CD4-positive, alpha-beta memory T cell (primary cell): ENCODE measurements at places on chromosomes 5 and 9. TPM values are rescaled to one million over a fixed set of nuclear protein-coding genes. Genes with fewer than 3 reads are reported as not detected.

BTNL8 gene
- not detected for total RNA-seq

SARDH gene
- 19.3 TPM for total RNA-seq

GRCh38 chr5:98425640-98426039 lies 347.8 kb upstream of the RGMB start:
- no peaks in the 10 kb centered on the region for H3K36me3 ChIP-seq
- no peaks in the 10 kb centered on the region for H3K4me1 ChIP-seq
- no peaks in the 10 kb centered on the region for H3K27me3 ChIP-seq
- H3K27ac ChIP-seq = no peak overlapping the region
- H3K4me3 ChIP-seq = no peak overlapping the region

GRCh38 chr9:32393911-32394310 lies 9.5 kb downstream of the ACO1 start:
- no peak overlapping the region for H3K4me3 ChIP-seq
- H3K27ac ChIP-seq = no peak overlapping the region
- no peaks in the 10 kb centered on the region for H3K4me1 ChIP-seq
- no peaks in the 10 kb centered on the region for H3K27me3 ChIP-seq
- no peak for DNase-seq

- H3K4me3 ChIP-seq = no peak overlapping the region
- DNase-seq = no peak
- H3K27ac ChIP-seq = no peak overlapping the region
- H3K27me3 ChIP-seq = no peaks in the 10 kb centered on the region
Observed at GRCh38 chr9:26562338-26562737, 330.3 kb downstream of the CAAP1 start.

GRCh38 chr5:11110128-11110527 lies 349.1 kb upstream of the DAP start:
- H3K27ac ChIP-seq = no peak overlapping the region
- no peaks in the 10 kb centered on the region for H3K4me1 ChIP-seq
- H3K4me3 ChIP-seq = no peak overlapping the region
- H3K27me3 ChIP-seq = no peaks in the 10 kb centered on the region
- DNase-seq = no peak

- H3K27ac ChIP-seq = no peak overlapping the region
- no peak for DNase-seq
- no peaks in the 10 kb centered on the region for H3K36me3 ChIP-seq
- H3K4me3 ChIP-seq = no peak overlapping the region
- H3K27me3 ChIP-seq = no peaks in the 10 kb centered on the region
Observed at GRCh38 chr9:87862536-87863268, 20.0 kb upstream of the SPATA31E1 start.

GRCh38 chr9:6838158-6838557 lies 80.4 kb downstream of the KDM4C start:
- no peak overlapping the region for H3K4me3 ChIP-seq
- H3K36me3 ChIP-seq = peaks cover 7% of the 10 kb centered on the region
- DNase-seq = no peak

DNA sequence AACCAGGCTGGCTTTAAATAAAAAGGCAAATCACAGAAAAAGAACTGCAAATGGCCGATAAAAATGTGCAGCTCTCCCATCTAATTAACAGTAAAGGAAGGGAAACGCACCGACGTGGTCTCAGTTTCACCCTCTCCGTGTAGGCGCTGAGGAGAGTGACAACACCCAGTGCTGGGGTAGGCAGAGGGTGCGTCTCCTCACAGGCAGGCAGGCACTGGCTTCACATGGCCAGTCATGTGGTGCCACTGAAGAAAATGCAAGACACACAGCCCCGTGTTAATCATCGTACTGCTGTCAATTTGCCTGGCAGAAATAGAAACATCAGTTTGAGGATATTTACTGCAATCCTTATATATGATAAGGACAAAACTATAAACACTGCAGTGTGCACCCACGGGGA lies 178.4 kb downstream of the FANCC start:
- no peak overlapping the region for H3K4me3 ChIP-seq
- H3K36me3 ChIP-seq = no peaks in the 10 kb centered on the region
- no peak overlapping the region for H3K27ac ChIP-seq
- no peaks in the 10 kb centered on the region for H3K4me1 ChIP-seq

DNA sequence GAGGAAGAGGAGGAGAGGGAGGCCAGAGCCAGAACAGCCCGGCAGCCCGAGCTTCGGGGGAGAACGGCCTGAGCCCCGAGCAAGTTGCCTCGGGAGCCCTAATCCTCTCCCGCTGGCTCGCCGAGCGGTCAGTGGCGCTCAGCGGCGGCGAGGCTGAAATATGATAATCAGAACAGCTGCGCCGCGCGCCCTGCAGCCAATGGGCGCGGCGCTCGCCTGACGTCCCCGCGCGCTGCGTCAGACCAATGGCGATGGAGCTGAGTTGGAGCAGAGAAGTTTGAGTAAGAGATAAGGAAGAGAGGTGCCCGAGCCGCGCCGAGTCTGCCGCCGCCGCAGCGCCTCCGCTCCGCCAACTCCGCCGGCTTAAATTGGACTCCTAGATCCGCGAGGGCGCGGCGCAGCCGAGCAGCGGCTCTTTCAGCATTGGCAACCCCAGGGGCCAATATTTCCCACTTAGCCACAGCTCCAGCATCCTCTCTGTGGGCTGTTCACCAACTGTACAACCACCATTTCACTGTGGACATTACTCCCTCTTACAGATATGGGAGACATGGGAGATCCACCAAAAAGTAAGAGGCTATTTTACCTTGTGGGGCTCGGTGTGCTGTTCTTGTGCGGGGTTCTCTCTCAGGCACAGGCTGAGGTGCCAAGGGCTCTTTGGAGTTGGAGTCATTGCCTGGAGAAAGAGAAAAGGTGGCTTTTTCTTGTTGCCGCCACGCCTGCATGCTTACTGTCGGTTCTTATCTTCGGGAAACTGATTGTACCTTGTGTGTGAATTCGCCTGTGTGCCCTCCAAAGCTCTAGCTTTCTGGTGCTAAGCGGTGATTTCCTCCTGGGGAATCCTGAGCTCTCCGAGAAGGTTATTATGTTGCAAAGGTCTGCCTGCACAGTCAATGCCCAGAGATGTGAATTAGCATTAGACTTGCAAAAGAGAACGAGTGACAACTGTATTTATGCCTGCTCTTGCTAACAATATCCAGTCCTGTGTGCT lies at the start of gene ISL1:
Gene ISL1, plus strand, starts transcription at position 318 of the 991 bp plus-strand sequence. Its CDS starts 224 bp downstream, at position 542.
- DNase-seq = no peak
- H3K4me1 ChIP-seq = no peaks in the 10 kb centered on the region
- no peaks in the 10 kb centered on the region for H3K36me3 ChIP-seq

DNA sequence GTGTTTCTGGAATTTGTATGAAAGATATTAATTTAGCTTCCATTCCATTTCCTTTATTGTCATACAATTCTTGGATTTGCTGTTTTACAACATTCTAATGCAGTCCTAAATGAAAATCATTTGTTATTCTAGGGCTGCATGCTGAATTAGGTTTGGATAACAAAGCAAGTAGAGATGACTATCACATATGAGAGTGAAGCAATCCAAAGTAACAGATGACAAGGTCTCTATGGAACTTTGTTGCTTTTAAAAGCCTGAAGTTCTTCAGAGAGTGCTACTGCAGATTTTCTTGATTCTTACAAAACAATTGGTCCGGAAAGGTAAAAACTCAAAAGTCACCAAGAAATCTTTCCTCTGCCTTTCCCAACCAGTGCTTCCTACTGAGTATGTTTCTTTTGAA lies 56.9 kb upstream of the VCAN start:
- no peak for DNase-seq
- H3K4me3 ChIP-seq = no peak overlapping the region
- H3K36me3 ChIP-seq = no peaks in the 10 kb centered on the region
